Mammary microvascular endothelial cell (primary cell): ENCODE measurements at places on chromosomes 3 and 15. TPM values are rescaled to one million over a fixed set of nuclear protein-coding genes. Genes with fewer than 3 reads are reported as not detected.

Gene KCNMB2
- total RNA-seq, result not detected in 2 replicates

Gene FOXP1
- 28.7 and 30.3 TPM in 2 replicates for total RNA-seq

Gene FOXB1
- not detected in 2 replicates for total RNA-seq

Gene C3orf70
- 2.1 and 3.1 TPM in 2 replicates for total RNA-seq

Gene LDHAL6B
- total RNA-seq, result not detected in 2 replicates

Gene GOLGA8T
- not detected in 2 replicates for total RNA-seq

Gene DPPA2
- not detected in 2 replicates for total RNA-seq

Gene DTWD1
- total RNA-seq, result 9.9 and 10.2 TPM in 2 replicates

Gene ROBO1
- total RNA-seq, result 2.6 and 4.1 TPM in 2 replicates

Gene UROC1
- not detected in 2 replicates for total RNA-seq

Gene FILIP1L
- total RNA-seq, result 26.1 and 39.2 TPM in 2 replicates

Gene CD200R1
- total RNA-seq, result not detected in 2 replicates

Gene GOLGA6A
- total RNA-seq, result not detected in 2 replicates

Gene CMTM7
- 54.2 and 55.1 TPM in 2 replicates for total RNA-seq

Gene CPNE9
- total RNA-seq, result 0.30 TPM in 1 of 2 replicates, not detected in the other

Gene CISH
- 0.20 and 0.33 TPM in 2 replicates for total RNA-seq

Gene ZPLD1
- not detected in 2 replicates for total RNA-seq

Gene ZNF662
- total RNA-seq, result 1.00 and 1.1 TPM in 2 replicates

Gene SNTN
- not detected in 2 replicates for total RNA-seq

Gene FGD5
- 49.4 and 50.4 TPM in 2 replicates for total RNA-seq

Gene ACP3
- total RNA-seq, result not detected in 2 replicates

Gene PXYLP1
- 0.39 and 0.60 TPM in 2 replicates for total RNA-seq

Gene KLHL40
- total RNA-seq, result not detected in 2 replicates

Gene CACNA2D3
- total RNA-seq, result not detected in 2 replicates

Gene CPOX
- 30.5 and 35.5 TPM in 2 replicates for total RNA-seq

Gene CAND2
- 2.2 and 2.4 TPM in 2 replicates for total RNA-seq

Gene CILP
- not detected in 2 replicates for total RNA-seq

Gene PIERCE2
- total RNA-seq, result 1.5 and 1.7 TPM in 2 replicates

Gene CCR4
- total RNA-seq, result 2.3 and 2.6 TPM in 2 replicates

Gene ZMAT3
- total RNA-seq, result 15.4 and 15.9 TPM in 2 replicates

Gene GPR15
- not detected in 2 replicates for total RNA-seq

Gene CNTN6
- not detected in 2 replicates for total RNA-seq

Gene MCF2L2
- 0.15 and 1.7 TPM in 2 replicates for total RNA-seq

Gene SNURF
- total RNA-seq, result 0.30 and 8.0 TPM in 2 replicates

Gene TP53BP1
- 19.8 and 24.3 TPM in 2 replicates for total RNA-seq

Gene FANCD2
- total RNA-seq, result 20.6 and 34.6 TPM in 2 replicates

Gene FBXW12
- total RNA-seq, result not detected in 2 replicates

Gene PLXND1
- total RNA-seq, result 246 and 285 TPM in 2 replicates

Gene TRIM42
- not detected in 2 replicates for total RNA-seq
